ENCODE measurements at places on chromosomes 12 and 14. TPM values are rescaled to one million over a fixed set of nuclear protein-coding genes. Genes with fewer than 3 reads are reported as not detected.

- no peak for DNase-seq
- H3K4me3 ChIP-seq: no peak within 1 kb of the TSS
- no peaks in the 10 kb centered on the region for H3K36me3 ChIP-seq
Observed at GRCh38 chr12:77830583-77831351, at the start of gene NAV3. NAV3 (plus strand) TSS chr12:77830894; CDS start chr12:77831462, 568 bp downstream.

SIX4 gene
- not detected for total RNA-seq

DNA sequence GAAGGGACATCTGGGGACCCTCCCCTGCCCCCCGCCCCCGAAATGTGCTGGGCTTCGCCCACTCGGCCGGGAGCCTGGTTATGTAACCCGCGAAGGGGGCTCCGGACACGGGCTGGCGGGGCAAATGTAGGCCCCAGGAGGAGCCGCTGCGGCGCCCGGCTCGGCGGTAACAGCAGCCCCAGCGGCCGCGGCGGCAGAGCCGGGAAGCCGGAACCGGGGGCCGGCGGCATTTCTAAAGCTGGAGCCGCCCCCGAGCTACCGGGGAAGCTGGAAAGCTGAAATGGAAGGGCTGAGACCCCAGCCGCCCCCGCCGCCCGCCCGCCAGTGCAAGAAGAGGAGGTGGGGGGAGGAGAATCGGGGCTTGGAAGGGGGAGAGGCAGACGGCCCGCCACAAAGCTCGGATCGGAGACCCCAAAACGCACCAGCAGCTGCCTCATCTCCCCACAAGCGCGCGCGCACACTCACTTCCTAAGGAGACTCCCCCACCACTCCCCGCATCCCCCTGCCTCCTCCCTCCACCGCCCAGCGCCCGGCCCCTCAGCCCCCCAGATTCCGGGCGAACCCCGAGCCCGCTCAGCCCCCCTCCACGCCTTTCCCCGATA lies 1.5 kb downstream of the KDM2B start:
- DNase-seq: peak; percentile 32
- H3K4me3 ChIP-seq: peak overlapping the region; percentile 93
- H3K27ac ChIP-seq: peak overlapping the region; percentile 98
- peaks cover 2% of the 10 kb centered on the region for H3K36me3 ChIP-seq
- H3K27me3 ChIP-seq: no peaks in the 10 kb centered on the region

SINHCAF gene
- 87.1 TPM for total RNA-seq

DNA sequence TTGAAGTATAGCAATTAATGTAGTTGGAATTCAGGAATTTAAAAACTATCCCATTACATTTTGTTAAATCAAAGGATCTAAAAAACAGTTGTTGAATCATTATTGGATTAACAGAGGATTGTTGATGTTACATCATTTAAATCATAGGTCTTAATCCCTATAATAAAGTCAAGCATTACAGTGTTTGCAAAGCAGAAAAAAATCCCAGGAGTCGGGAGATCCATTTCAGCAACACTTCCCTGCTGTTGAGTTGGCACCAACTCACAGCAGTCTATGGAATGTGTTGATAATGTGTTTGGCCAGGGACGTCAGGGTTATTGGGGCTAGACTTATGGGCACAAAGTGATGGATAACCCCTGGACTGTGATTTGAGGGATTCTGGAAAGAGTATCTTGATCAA lies 99.1 kb upstream of the TMTC1 start:
- no peaks in the 10 kb centered on the region for H3K27me3 ChIP-seq
- no peak for DNase-seq
- no peak overlapping the region for H3K4me3 ChIP-seq
- no peaks in the 10 kb centered on the region for H3K36me3 ChIP-seq

DNA sequence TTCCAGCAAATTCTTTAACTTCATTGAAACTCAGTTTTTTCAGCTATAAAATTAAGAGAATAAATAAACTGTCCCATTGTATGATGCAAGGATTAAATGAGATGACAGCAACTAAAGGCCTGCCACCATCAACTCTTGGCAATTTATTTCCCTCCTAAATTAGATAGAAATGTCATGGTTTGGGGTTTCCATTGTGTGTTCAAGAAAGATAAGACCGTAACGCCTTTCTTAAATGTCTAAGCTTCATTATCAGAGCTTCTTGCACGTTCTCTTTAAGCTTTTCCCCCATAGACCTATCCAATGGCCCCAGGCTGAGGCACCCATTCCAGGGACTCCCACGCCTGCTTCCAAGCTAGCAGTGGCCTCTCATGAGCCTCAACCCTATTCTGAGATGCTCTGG lies 281.9 kb downstream of the CACNA1C start:
- no peak for DNase-seq
- H3K4me1 ChIP-seq: no peaks in the 10 kb centered on the region
- no peak overlapping the region for H3K4me3 ChIP-seq
- H3K27me3 ChIP-seq: peaks cover 53% of the 10 kb centered on the region
- no peak overlapping the region for H3K27ac ChIP-seq

DNA sequence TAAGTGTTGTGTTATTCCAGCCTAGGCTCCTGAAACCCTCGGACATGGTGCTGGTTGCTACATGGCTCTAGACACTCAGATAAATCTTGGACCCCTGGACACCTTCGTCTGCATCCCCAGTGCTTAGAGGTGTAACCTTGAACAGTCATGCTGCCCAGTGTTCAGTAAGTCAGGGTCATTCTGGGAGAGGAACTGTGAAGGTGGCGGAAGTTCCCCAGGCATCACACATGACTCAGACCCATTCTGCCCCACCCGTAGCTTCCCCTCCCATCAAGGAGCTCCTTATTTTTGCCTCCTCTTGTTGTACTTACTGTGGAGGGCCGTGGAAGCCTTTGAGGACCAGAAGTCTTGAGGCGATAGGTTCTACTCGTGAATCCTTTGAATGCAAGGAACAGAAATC lies 18.1 kb upstream of the SSPN start:
- H3K27ac ChIP-seq: no peak overlapping the region
- DNase-seq: no peak
- H3K27me3 ChIP-seq: peaks cover 63% of the 10 kb centered on the region

DNA sequence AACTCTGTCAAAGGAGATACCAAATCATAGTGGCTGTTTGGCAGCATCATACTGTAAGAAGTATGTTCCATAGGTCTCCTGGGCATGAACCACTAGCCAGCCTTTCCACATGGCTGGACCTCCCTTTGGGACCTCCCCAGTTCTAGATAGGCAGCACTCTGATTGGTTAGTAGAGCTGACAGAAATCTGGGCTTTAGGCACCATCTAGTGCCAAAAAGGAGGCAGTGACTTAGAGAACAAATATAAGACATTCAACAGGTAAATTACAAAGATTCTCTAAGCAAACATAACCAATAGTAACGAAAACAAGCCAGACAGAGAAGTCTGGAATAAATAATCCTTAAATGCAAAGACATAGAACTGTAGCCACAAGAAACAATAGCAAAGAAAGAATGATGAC lies 148.0 kb upstream of the PDE3A start:
- no peak overlapping the region for H3K4me3 ChIP-seq
- H3K27ac ChIP-seq: no peak overlapping the region
- H3K27me3 ChIP-seq: no peaks in the 10 kb centered on the region
- no peaks in the 10 kb centered on the region for H3K36me3 ChIP-seq
- H3K4me1 ChIP-seq: no peaks in the 10 kb centered on the region

LRRIQ1 gene
- total RNA-seq: not detected
